ENCODE measurements at places on chromosomes 2 and 18. TPM values are rescaled to one million over a fixed set of nuclear protein-coding genes. Genes with fewer than 3 reads are reported as not detected.
A peak's percentile ranks its signal among the peaks of the same experiment; 100 is the strongest.

Gene EIF2B4
- total RNA-seq, result 43.9 TPM

GRCh38 chr18:39946623-39947061, 2008.4 kb upstream of the PIK3C3 start:
- H3K4me1 ChIP-seq, result peaks cover 32% of the 10 kb centered on the region
- peak overlapping the region; percentile 70 for H3K27ac ChIP-seq
- no peak overlapping the region for H3K4me3 ChIP-seq
- DNase-seq, result peak; percentile 81
- H3K27me3 ChIP-seq, result no peaks in the 10 kb centered on the region

Gene MROH2A
- total RNA-seq, result not detected

GRCh38 chr2:217873371-217873770, 129.4 kb downstream of the TNS1 start:
- H3K4me3 ChIP-seq, result no peak overlapping the region
- no peaks in the 10 kb centered on the region for H3K36me3 ChIP-seq
- no peak overlapping the region for H3K27ac ChIP-seq
- peaks cover 5% of the 10 kb centered on the region for H3K4me1 ChIP-seq
- DNase-seq, result no peak

Gene DSC3
- 11.1 TPM for total RNA-seq

GRCh38 chr2:77588438-77588837, 66.3 kb upstream of the LRRTM4 start:
- no peaks in the 10 kb centered on the region for H3K27me3 ChIP-seq
- DNase-seq, result no peak
- no peak overlapping the region for H3K27ac ChIP-seq
- H3K4me1 ChIP-seq, result no peaks in the 10 kb centered on the region

Data from PC-3 (cell line).